ENCODE measurements at places on chromosomes 16 and 17.
A peak's percentile ranks its signal among the peaks of the same experiment; 100 is the strongest.

DNA sequence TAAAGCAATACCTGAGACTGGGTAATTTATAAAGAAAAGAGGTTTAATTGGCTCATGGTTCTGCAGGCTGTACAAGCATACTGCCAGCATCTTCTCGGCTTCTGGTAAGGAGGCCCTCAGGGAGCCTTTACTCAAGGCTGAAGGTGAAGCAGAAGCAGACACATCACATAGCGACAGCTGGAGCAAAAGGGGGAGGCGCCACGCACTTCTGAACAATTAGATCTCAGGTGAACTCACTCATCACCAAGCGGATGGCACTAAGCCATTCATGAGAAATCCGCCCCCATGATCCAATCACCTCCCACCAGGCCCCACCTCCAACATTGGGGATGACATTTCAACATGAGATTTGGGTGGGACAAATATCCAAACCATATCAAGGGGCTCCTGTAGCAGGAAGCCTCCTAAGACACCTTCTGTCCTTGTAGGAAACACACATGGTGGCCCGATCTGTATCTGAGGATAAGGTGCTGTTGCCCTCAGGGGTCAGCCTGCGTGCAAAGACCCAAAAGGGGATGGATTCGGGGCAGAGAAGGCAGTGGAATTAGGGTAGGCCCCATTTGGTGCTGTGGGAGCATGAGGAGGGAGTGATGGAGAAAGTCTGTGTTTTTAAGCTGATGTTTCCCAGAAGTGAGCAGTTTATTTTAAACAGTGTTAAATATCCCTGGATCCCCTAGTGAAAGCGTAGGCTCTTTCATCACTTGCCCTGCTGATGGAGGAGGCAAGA is 23.0 kb downstream of the IL21R start:
- no peak for DNase-seq

DNA sequence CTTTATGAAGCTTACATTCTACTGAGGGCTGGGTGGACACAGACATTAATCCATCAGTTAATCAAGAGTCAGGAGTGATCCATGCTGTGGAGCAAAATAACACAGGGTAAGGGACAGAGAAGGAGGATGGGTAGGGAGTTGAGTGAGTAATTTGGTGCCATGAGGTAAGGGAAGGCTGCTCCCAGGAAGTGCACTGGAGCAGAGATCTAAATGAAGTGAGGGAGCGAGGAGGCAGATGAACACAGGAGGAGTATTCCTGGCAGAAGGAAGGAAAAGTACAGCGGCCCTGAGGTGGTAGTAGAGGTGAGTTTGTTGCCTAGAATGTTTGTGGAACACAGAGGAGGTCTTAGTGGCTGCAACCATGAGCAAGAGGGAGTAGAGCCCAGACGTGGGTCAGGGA is 34.8 kb downstream of the ASIC2 start:
- DNase-seq = no peak

DNA sequence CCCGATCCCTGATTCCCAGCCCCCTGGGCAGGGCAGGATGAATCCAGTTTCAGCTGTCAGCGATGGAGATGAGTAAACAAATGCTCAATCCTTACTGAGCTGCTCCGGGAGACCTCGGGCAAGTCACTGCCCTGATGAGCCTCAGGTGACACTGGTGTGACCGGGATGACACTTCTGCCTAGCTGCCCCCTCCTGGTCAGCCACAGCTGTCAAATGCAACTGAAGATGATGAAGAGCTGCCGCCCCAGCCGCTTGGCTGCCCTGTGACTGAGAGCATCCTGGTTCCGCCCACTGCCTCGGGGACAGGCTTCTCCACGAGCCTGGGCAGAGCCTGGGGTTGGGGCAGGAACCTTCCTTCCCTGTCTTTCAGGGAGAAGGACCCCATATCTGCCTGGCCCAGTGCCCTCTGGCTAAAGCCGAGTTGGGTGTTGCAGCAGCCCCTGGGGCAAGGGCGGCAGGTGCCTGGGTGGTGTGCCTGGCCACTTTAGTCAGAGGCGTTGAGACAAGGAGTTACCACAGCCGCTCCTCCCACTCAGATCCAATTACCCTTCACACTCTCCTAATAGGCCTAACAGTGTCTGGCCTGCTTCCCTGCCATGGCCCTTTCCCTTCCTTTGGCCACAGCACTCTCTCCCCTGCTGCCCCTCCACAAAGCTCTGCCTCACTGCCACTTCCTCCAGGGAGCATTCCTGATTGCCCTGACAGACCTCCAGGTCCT is 5.5 kb downstream of the CCL17 start:
- DNase-seq = peak; percentile 33

- peak; percentile 66 for DNase-seq
These were observed 68.4 kb downstream of the CMC2 start for GRCh38 chr16:80938004-80938878.

DNA sequence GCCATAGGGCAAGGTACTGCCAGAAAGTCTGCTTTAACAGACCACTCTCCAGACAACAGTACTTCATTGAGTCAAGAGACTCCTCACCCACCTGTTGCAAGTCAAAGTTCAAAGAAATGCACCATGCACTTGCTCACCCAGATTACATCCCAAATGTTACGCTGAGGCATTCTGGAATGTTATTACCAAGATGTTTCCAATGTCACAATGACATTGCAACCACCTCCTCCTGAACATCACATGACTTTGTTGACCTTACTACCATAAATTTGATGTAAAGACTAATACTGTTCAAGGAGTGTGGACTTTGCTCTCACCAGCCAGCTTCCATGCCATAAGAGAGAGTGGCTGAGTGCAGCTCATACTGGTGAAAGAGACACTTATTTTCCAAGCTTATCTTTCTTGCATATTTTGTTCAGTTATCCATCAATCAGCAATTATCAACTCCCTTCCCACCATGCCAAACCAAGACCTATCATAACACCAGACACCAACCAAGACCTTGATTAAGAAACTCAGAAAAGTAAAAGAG is 58.5 kb upstream of the BCAR1 start:
- no peak for DNase-seq

GRCh38 chr17:14777291-14777690 is 476.4 kb downstream of the HS3ST3B1 start:
- no peak for DNase-seq

- no peak for DNase-seq
These were observed 393.4 kb downstream of the SEC14L1 start for GRCh38 chr17:77534137-77534536.

DNA sequence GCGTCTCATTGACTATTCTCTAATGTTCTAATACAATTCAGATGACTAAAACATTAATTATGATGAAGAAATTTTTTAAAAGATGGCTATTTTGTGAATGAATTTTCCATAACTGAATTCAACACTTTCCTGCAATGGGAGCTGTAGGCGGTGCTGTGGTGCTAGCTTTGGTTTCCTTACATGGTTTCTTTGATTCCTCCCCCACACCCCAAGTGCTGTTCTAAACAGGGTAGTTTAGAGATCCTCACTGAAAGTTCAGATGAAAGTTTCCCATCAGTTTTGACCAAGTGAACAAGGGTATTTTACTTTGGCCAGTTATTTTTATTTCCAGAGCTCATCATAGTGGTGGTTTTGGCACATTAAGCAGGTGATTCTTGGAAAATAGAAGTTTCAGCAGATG is 26.0 kb upstream of the MRC2 start:
- DNase-seq = no peak

DNA sequence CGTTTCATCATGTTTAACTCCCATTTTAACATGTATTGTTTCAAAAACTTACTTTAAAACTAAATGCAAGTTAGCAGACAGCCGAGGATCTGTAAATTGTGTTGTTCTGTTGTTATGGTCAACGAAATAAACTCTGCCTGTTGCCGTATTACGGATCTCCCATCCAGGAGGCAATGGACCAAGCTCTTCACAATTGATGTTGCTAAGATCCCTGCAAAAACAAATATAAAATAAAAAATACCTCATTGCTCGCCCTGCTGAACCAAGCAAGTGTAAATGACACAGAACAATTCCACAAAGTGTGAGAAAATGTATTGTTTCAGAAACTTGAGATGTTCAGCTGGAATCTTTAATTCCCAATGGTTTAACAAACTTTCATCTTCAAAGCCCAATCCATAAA is 65.0 kb downstream of the CEP95 start:
- no peak for DNase-seq

- DNase-seq = no peak
These were observed 50.1 kb upstream of the DDX52 start for GRCh38 chr17:37693328-37693727.

GRCh38 chr17:79269620-79270019 is 195.0 kb downstream of the ENGASE start:
- DNase-seq = no peak

- DNase-seq = no peak
These were observed 321.5 kb downstream of the MAP2K4 start for GRCh38 chr17:12342161-12342560.

- DNase-seq = no peak
These were observed 22.4 kb downstream of the TBC1D3B start for GRCh38 chr17:36153895-36154610.

DNA sequence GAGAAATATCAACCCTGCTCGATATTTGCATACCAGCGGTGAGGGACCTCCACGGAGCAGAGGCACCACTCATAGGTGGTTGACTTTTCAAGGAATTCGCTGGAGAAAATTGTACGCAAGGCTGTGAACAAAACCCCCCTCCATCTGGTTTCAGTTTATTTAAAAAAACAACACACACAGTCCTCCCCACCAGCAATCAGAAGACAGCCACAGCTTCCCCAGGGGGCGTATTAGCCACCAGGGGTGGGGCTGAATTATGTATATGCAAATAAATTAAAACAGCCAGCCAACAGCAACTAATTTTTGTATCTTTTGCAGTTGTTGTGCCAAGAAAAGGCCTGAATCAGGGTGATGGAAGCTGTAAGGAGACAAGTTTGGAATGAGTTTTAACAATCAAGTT is 5.9 kb upstream of the HSD11B2 start:
- no peak for DNase-seq

- peak; percentile 83 for DNase-seq
These were observed 1.5 kb upstream of the MAF start for GRCh38 chr16:79601931-79602627.

GRCh38 chr17:72942579-72942978 is 149.9 kb downstream of the SLC39A11 start:
- DNase-seq = no peak

- no peak for DNase-seq
These were observed 171.3 kb upstream of the CHMP6 start for GRCh38 chr17:80820331-80820730.
